ENCODE measurements at places on chromosomes 3 and 15. TPM values are rescaled to one million over a fixed set of nuclear protein-coding genes. Genes with fewer than 3 reads are reported as not detected.

FOXB1 gene
- total RNA-seq, result 4.0 TPM

- H3K36me3 ChIP-seq, result no peaks in the 10 kb centered on the region
- H3K4me3 ChIP-seq, result no peak overlapping the region
- peaks cover 5% of the 10 kb centered on the region for H3K4me1 ChIP-seq
- no peaks in the 10 kb centered on the region for H3K27me3 ChIP-seq
- H3K27ac ChIP-seq, result no peak overlapping the region
Observed at GRCh38 chr3:148315756-148316155, 381.9 kb upstream of the AGTR1 start.

DNA sequence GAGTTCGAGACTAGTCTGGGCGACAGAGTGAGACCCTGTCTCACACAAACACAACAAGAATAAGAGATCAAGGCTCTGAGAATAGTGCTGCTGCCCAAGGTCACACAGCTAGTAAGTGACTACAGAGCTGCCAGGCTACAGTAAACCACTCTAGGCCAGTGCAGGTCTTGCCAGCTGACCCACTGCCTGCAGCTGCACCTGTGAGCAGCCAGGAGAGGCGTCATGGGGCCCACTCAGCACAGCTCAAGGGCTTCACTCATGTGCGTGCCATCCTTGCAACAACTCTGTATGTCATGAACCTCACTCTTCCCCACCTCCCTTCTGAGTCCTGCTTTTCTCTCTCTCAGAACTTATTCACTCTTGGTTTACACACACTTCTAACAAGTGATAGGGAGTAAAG is 176.7 kb downstream of the SMAD6 start:
- H3K36me3 ChIP-seq, result no peaks in the 10 kb centered on the region
- no peak overlapping the region for H3K27ac ChIP-seq
- no peak overlapping the region for H3K4me3 ChIP-seq
- H3K27me3 ChIP-seq, result no peaks in the 10 kb centered on the region
- no peaks in the 10 kb centered on the region for H3K4me1 ChIP-seq

CLSTN2 gene
- total RNA-seq, result not detected

- peak overlapping the region; percentile 81 for H3K27ac ChIP-seq
- no peaks in the 10 kb centered on the region for H3K27me3 ChIP-seq
- peak overlapping the region; percentile 77 for H3K4me3 ChIP-seq
Observed at GRCh38 chr15:78061963-78062427, 15.5 kb downstream of the TBC1D2B start.

DNA sequence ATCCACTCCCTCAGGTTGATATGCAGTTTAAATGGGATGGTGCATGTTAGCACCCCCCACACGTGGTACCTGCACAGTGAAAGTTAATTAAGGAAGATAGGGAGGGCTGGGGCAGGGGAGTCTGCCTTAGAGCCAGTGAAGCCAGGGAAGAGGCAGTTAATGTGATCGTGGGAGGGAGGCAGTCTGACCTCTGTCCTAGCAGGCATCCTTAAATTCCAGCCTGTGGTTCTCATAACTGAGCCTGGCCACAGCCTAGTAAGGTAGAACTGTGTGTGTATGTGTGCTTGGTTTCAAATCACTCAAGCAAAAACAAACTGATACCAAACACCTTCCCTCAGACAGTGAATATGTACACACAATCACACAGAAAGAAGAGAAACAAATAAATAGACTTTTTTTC is 319.1 kb upstream of the TLE3 start:
- no peak overlapping the region for H3K27ac ChIP-seq
- H3K36me3 ChIP-seq, result no peaks in the 10 kb centered on the region
- no peak overlapping the region for H3K4me3 ChIP-seq
- no peak for DNase-seq
- H3K27me3 ChIP-seq, result no peaks in the 10 kb centered on the region

GRCh38 chr3:113573728-113574127 is 41.4 kb downstream of the SIDT1 start:
- H3K27ac ChIP-seq, result no peak overlapping the region
- peaks cover 26% of the 10 kb centered on the region for H3K36me3 ChIP-seq
- no peak for DNase-seq
- no peaks in the 10 kb centered on the region for H3K4me1 ChIP-seq
